ENCODE measurements at places on chromosomes 1 and 21. TPM values are rescaled to one million over a fixed set of nuclear protein-coding genes. Genes with fewer than 3 reads are reported as not detected.

GRCh38 chr1:22949822-22950331 lies 22.8 kb downstream of the LACTBL1 start:
- DNase-seq = no peak

DNA sequence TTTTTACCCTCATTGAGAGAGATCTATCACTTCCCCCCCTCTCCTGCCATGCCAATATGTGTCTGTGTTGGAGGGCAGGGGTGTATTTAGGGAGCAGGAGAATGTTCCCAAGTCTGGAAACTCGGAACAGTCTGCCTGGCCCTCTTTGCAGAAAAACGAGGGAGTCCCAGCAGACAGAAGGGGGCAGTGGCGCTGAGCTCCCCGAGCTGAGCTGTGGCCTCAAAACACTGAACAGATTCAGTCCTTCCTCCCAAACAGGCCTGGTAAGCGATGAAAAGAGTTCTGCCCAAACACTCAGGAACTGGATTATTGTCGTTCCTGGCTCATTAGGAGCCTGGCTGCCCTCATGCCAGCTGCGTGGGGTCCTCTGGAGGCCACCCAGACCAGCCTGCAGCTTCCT lies 981 bp downstream of the CLDN14 start:
- DNase-seq = no peak

GRCh38 chr1:12479311-12479710 lies 138.7 kb downstream of the DHRS3 start:
- DNase-seq = no peak

DNA sequence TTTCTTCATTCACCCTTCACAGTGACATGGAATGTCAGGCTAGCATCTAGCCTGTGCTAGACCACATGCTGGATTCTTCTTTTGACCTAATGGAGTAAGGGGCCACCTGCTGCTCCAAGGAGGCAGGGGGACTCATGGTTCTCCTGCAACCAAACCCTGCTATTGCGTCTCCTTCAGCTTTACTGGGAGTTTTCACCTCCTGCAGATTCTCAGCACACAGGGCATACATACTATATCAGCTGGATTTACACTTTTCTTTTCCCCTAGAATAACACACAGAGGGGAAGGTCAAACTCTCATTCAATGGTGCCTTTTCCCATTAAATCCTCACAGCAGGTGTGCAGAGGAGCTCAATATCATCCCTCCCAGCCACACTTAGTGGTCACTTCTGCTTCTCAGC lies 16.6 kb upstream of the AK5 start:
- DNase-seq = no peak

DNA sequence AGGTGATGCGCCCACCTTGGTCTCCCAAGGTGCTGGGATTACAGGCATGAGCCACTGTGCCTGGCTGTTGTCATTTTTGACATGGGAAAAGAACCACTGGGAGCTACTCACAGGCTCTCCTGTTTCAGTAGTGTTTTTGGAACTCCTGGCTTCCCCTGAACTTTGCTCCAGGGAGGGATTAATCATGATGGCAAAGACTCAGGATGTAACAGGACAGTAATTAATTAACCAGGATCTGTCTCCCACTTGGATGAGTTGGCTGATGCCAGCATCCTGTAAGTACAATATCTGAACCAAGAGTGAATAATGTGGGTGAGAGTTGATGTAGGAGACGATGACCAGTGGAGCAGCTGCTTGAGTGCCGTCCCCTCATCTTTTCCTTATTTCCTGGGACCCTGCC lies 4.9 kb downstream of the SFT2D2 start:
- no peak for DNase-seq

- no peak for DNase-seq
Observed at GRCh38 chr1:87497380-87498203, 168.9 kb downstream of the LMO4 start.

DNA sequence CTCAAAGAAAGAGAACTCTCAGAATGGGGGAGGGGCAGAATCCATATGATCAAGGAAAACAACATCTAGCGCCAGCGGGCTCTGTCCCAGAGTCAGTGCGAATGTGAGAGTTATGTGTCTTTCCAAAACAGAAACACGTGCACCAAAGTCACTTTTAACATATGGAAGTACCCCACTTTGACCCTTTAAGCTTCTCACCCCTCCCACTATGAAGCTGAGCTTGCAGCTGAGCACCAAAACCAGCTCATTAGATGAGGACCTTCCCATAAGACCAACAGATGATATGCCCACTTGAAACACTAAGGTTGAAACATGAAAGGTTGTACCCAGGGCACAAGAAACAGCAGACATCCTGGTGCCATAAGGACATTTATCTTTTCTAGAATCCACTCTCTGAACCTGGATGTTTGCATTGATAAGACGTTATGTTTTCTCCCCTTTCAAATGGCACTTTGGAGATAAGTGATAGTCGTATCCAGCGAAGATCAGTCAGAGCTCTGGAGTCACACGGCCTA lies 171.0 kb downstream of the TGFBR3 start:
- no peak for DNase-seq

DNA sequence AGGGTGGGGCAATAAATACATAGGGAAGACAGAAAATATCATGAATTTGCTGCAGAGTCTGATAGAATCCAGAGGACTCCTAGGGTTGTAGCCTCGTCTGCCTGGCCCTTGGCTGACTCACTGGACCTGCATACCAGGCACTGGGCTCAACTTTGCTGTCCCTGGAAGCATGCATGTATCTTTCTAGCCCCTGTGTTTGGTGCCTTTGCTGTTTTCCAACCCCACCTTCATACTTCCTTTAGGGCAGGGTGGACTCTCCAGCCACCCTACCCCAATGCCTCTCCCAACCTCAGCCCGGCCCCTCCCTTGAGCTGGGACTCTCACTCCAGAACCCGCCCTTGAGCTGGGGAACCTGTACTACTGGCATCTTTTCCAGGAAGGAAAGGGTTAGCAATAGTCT lies 1.2 kb downstream of the RAB25 start:
- no peak for DNase-seq

Gene FLG
- not detected for total RNA-seq

GRCh38 chr1:200112290-200112689 lies 84.8 kb downstream of the NR5A2 start:
- DNase-seq = no peak
